ENCODE measurements at places on chromosomes 5 and 9.

DNA sequence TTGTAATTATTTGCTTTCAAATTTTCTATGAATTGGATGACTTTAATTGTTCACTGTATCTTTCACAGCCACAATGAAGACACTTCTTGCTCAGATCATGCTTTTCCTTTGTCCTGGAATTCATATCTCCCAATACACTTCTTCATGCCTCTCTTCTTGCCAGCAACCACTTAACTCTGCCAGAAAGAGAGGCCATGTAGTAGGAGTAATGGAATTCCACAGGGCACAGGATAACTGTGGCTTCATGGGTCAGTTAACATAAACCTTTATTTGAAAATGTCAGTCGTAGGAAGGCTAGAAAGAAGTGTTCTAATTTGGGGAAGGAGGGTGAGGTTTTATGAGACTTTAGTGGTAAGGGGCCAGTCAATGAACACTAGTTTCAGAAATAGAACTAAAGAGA lies 190.3 kb downstream of the TMEM167A start:
- no peak for DNase-seq

GRCh38 chr9:124369231-124369797 lies 45.9 kb downstream of the PSMB7 start:
- DNase-seq = no peak

DNA sequence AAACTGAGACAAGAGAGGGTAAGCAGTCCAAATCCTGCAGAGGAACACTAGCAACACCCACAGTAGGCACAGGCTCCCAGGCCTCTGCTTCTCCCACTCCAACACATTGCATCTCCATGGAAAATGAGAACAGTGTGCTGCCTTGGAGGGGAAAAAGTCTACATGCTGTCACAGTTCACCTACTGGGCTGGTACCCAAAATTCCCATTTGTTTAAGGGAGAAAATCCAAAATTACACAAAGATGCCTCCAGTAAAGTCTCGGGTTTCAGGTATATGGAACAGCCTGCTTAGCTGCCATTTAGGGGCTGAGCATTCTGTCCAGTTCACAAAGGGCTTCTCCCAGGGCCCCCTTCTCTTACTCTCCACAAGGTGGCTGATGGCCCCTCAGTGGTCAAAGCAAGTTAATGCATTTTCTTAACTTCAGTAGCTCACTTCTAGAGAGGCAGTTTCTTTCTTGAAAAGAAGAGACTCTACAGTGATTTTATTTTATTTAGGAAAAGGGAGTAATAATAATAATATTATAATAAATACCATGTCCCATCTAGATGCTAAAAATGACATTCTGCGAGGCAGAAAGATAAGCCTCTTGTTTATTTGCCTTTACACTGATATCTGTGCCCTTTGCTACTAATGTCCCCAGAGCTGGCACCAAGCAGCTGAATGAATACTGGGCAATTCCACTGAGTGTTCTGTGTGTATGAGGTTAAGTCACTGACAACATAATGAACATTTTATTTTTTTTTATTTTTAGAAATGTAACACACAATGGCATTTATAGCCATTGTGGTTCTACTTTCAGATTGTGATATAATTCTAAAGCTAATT lies 89.4 kb downstream of the RGS7BP start:
- no peak for DNase-seq

DNA sequence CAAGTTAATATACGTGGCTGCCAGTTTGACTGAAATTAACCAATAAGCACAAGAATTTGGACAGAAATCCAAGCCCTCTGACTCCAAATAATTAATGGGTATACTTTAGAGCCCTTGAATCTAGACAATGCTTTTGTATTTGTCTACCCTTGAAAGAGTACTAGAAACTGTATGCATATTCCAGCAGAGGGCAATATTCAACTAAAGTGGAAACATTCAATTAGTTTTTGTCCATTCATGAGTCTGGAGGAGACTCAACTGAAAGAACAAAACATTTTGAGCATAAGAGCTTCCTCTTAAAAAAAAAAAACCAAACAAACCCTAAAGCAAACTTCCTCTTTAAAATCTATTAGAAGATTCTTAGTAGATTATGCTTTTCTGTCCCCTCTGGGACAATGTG lies 157.8 kb downstream of the ARHGEF28 start:
- no peak for DNase-seq

- DNase-seq = no peak
Observed at GRCh38 chr9:16358751-16359150, 511.7 kb downstream of the BNC2 start.

Data from stimulated activated CD4-positive, alpha-beta T cell treated with anti-CD3 and anti-CD28 coated beads, Interleukin-12 subunit alpha, Interleukin-12 subunit beta, amount 100 ng/mL, for 24 hours (primary cell).